KBM-7 (cell line): ENCODE measurements at places on chromosomes 2 and 18.

GRCh38 chr2:96408616-96409015 is 73.0 kb downstream of the NCAPH start:
- DNase-seq: no peak

DNA sequence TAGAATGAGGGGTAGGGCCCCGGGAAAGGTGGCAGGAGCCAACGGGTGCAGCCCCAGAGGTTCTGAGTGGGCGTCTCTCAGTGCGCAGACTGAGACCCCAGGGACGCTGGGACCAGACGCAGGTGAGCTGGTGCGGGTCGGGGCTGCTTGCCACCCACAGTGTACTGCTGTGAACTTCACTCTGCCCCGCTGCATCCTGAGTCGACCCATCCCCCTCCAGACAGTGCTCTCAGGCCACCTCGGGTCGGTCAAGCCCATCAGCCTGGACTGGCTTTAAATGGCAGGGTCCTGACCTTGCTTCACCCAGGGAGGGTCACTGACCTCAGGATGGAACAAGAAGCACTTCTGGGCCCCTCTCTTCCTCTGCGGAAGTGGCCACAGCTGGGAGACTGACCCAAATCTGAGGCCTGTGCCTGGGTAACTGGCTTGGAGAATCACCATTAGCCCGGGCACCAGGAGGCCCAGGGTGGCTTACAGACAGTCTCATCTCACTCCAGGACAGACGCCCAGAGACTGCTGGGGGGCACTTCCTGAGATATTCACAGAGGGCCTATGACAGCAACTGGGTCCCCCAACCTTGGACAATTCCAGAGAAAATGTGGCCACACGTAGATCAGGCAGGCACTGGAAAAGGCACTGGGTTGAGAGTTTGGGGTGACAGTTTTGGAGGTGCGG is 23.7 kb upstream of the BOK start:
- DNase-seq: no peak

DNA sequence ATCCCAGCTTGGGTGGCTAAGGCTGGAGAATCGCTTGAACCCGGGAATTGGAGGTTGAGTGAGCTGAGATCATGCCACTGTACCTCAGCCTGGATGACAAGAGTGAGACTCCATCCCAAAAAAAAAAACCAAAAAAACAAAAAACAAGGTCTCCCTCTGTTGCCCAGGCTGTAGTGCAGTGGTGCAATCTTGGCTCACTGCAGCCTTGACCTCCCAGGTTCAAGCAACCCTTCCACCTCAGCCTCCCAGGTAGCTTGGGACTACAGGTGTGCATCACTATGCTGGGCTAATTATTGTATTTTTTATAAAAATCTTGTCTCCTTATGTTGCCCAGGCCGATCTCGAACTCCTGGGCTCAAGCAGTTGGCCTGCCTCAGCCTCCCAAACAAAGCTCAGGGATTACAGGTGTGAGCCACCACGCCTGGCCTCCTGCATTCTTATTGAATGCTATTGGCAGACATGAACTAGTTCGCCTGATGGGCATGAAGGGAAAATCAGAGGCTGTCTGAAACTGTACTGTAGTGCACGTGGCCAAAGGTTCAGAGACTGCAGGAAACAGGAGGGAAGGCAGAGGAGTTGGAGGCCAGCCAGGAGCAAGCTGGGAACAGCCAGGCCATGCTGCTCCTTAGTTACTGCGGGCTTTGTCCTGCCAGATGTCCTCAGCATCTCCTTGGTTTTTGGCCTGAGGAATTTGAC is 16.0 kb upstream of the ASXL2 start:
- DNase-seq: no peak

GRCh38 chr2:65033178-65033577 is 23.0 kb upstream of the CEP68 start:
- peak; percentile 84 for DNase-seq

DNA sequence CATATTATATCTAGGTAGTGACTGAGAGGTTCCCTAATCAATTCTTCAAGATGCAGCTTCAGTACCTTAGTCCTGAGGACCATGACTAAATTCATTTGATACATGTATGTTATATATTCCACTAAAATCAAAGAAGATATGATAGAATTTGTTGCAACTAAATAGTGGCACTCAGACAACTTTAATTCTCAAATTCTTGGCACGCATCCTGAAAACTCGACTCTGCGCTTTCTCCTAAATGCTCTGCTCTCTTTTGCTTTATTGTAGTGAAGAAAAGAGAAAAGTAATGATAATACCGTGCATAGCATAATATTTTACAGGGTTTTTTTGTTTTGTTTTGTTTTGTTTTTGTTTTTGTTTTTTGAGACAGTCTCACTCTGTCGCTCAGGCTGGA is 475.3 kb downstream of the ARHGAP15 start:
- no peak for DNase-seq

DNA sequence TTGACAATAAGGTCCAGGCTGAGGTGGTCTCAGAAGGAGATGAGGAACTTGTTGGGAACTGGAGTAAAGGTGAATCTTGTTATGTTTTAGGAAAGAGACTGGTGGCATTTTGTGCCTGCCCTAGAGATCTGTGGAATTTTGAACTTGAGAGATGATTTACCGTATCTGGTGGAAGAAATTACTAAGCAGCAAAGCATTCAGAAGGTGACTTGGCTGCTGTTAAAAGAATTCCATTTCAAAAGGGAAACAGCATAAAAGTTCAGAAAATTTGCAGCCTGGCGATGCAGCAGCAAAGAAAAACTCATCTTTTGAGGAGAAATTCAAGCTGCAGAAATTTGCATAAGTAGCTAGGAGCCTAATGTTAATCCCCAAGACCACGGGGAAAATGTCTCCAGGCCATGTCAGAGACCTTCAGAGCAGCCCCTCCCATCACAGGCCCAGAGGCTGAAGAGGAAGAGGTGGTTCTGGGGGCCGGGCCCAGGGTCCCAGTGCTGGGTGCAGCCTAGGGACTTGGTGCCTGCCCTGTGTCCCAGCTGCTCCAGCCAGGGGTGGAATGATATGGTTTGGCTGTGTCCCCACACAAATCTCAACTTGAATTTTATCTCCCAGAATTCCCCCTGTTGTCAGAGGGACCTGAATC is 73.5 kb downstream of the FIGN start:
- no peak for DNase-seq

- DNase-seq: no peak
Measured at GRCh38 chr2:64085936-64086335, 58.3 kb downstream of the PELI1 start.

- DNase-seq: no peak
Measured at GRCh38 chr2:70243806-70244584, 4.4 kb downstream of the TIA1 start.

GRCh38 chr2:48540237-48540935 is 10.4 kb downstream of the STON1 start:
- no peak for DNase-seq

GRCh38 chr18:59528866-59529265 is 168.4 kb downstream of the CCBE1 start:
- DNase-seq: no peak
